ENCODE measurements at places on chromosomes 2 and 18.

- no peak for DNase-seq
Measured at GRCh38 chr2:40628556-40628955, 176.7 kb upstream of the SLC8A1 start.

GRCh38 chr2:11761259-11761658 is 14.8 kb downstream of the LPIN1 start:
- no peak for DNase-seq

DNA sequence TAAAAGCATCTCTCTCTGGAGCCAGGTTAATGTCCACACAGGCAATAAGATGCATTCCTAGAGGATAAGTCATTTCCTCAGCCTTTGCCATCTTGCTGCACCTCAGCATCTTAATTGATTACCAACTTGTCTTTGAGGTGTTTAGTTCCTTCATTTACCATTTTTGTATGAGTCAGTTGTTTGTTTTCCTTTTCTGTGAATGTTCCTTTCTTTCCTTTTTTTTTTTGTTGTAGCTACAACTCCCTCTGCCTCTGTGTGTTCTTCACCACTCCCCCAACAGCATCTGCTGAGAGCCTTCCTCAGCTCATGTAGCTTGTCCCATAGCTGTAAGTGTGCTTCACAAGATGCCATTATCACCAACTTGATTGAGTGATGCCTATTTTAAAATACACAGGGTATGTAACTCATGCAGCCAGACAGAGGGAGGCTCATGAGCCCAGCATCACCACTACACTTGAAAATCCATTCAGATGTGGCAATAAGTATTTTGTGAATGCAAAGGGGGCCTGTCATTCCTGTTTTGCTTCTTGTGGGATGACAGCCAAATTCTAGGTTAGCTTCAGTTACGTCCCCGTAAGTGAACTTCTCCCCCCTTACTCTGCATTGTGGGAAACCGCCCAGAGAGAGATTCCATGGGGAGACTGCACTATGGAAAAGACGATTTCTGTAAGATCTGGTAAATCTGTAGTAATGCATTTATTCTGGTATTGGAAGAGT is 315.9 kb upstream of the ZEB2 start:
- DNase-seq = no peak

- no peak for DNase-seq
Measured at GRCh38 chr2:151634736-151635467, 99.4 kb downstream of the NEB start.

DNA sequence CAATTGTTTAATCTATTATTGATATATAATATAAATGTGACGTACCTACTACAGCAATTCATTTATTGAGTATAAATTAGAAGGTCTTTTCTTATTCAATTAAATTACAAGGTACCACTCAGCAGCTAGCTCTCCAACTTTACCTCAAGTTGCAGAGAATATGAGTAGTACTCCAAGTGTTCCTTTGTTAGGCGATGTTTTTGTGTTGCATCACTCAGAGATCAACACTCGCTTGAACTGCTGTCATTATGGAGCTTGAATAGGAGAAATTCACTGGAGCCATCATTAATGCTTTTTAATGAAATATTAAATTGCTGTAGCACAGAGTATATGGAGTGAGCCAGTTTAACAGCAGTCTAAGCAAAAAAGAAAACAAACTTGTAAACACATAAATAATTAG is 320.0 kb downstream of the FSIP2 start:
- DNase-seq = no peak

DNA sequence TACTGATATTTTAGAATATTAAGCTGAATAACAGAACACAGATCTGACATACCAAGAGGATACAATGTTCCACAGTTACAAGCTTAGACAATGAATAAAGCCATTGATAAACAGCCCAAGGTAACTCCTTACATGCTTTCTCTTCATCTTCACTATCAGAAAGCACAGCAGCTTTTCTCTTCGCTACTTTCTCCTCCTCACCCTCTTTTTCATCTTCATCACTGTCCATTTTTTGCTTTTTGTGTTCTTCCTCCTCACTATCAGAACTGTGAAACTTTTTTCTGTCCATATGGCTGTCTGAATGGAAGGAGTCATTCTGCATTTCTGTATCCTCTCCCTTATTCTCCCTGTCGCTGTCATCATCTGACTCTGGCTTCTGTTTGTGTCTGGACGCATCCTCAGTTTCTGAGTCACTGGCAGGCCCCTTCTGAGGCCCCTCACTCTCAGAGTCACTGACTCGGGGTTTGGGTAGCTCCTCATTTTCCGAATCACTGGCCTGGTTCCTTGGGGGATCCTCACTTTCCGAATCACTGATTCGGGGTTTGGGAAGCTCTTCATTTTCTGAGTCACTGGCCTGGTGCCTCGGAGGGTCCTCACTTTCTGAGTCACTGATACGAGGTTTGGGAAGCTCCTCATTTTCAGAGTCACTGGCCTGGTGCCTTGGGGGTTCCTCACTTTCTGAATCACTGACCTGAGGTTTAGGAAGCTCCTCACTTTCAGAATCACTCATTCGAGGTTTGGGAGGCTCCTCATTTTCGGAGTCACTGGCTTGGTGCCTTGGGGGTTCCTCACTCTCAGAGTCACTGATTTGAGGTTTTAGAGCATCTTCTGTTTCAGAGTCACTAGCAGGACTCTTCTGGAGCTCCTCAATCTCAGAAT is 21.5 kb downstream of the IWS1 start:
- no peak for DNase-seq

- DNase-seq = no peak
Measured at GRCh38 chr2:123513351-123513750, 511.7 kb upstream of the CNTNAP5 start.

DNA sequence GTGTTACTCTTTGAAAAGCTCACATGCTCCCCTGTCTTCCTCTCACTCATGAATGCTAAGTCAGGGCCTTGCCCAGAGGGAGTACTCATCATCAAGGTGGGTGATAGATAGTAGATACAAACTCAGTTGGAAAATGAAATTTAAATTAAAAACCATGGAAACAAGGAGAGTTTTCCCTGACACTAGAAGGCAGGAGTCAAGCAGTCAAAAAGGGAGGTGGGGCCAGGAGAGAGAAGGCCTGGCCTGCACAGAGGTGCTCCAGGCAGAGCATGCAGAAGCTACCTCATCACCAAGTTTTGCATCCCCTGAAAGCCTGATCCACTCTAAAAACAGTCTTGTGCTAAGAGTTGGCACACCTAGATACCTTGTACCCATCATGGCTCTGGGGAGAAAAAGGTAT is 143.7 kb downstream of the MYO5B start:
- DNase-seq = no peak

- no peak for DNase-seq
Measured at GRCh38 chr2:7019191-7019590, 102.0 kb downstream of the RNF144A start.

DNA sequence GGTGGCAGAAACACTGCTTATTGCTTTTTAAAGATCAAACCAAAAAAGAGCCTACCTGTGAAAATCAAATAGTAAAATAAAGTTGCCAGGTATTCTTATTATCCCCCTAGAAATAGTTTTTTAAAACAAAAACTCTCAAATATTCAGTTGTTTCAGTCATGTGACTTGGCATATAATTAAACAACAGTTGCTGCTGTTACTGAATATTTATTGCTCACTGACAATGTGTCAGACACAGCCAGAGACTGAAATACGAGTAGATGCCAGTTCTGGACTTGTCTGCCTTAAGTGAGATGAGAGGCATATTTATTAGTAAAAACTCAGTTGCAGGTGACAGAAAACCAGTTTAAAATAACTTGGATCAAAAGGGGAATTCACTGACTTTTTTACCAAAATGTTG is 106.0 kb upstream of the RAB12 start:
- no peak for DNase-seq

All from activated CD4-positive, alpha-beta T cell treated with anti-CD3 and anti-CD28 coated beads, Interleukin-2, amount 50 U/mL, for 48 hours (primary cell).